ENCODE measurements at places on chromosomes 12 and 14.

GRCh38 chr14:80493620-80494019, 282.3 kb upstream of the DIO2 start:
- no peak for DNase-seq

- DNase-seq: no peak
Observed at GRCh38 chr12:109878749-109879148, 1.6 kb downstream of the GLTP start.

- no peak for DNase-seq
Observed at GRCh38 chr12:49014547-49014946, 4.0 kb downstream of the PRKAG1 start.

DNA sequence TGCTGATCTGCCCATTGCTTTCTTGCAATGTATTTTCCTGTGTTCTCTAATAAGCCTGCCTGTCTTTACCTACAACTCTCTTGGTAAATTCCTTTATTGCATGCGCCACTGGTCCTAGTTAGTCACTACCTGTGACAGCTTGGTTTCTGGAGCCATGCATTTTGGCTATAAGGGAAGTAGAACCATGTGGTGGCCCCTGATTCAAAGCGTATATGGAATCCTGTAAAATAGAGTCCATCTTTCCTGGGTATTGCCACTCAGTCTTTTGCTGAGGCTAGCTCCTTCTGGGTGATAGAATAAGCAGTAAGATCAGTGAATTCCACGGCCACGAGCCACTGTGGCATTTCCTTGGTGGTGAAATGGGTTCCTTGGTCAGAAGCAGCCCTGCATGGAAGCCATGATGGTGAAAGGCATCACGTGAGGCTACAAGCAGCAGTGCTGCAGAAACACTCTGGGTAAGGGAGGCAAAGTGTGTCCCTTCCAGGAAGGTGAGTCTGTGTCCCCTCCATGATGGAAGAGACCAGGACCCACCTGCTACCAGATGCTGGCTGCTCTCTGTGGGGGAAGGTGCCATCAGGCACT, 19.6 kb downstream of the TNFAIP2 start:
- DNase-seq: no peak

- no peak for DNase-seq
Observed at GRCh38 chr14:92644171-92644969, 104.1 kb downstream of the LGMN start.

GRCh38 chr12:111283521-111283920, 85.4 kb downstream of the PHETA1 start:
- DNase-seq: no peak

GRCh38 chr14:68947802-68948201, 31.3 kb downstream of the ACTN1 start:
- DNase-seq: no peak

DNA sequence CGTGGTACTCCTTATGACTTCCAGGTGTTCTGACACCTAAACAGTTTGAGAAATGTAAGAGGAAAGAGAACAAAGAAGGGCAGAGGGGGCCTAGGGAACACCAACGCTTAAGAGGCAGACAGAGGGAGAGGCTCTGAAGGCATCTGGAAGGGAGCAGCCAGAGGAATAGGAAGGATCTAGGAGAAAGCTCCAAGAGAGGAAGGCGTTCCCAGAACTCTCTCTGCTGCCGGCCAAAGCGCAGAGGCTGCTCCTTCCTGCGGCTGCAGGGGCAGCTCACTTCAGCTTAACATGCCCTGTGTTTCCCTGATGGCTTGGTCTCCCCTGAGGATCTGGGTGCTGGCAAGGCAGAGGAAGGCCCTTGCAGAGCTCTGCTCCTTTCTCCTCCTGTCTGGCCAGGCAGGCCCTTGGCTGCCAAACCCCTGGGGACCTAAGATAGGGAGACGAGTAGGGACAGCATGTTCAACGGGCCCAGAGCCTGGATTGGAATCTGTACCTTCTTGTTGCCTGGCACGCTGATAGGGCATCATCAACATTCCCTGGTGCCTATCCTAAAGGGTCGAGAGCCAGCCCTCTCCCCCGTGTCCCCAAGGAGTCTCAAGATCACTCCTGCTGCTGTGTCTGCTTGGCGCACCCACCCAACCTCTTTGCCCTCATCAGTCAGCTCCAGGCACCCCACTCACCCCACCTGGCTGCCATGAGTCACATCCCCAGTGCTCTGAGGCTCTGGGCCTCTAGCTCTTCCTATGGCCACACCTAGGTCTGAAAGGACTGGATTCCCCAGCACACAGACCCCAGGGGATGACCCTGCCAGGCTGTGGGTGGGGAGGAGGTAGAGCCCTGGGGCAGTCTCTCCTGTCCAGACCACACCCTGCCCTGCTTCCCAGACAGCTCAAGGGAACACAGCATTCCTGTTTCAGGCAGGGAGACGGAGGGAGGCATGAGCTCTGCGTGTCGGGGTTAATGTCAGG, 45.6 kb downstream of the LTBP2 start:
- no peak for DNase-seq

GRCh38 chr14:74085828-74086227, 1.1 kb downstream of the LIN52 start:
- DNase-seq: no peak

Measured in naive thymus-derived CD4-positive, alpha-beta T cell (primary cell).